ENCODE measurements at places on chromosomes 13 and 19.

- DNase-seq = no peak
Measured at GRCh38 chr13:40221131-40221459, 445.3 kb downstream of the FOXO1 start.

DNA sequence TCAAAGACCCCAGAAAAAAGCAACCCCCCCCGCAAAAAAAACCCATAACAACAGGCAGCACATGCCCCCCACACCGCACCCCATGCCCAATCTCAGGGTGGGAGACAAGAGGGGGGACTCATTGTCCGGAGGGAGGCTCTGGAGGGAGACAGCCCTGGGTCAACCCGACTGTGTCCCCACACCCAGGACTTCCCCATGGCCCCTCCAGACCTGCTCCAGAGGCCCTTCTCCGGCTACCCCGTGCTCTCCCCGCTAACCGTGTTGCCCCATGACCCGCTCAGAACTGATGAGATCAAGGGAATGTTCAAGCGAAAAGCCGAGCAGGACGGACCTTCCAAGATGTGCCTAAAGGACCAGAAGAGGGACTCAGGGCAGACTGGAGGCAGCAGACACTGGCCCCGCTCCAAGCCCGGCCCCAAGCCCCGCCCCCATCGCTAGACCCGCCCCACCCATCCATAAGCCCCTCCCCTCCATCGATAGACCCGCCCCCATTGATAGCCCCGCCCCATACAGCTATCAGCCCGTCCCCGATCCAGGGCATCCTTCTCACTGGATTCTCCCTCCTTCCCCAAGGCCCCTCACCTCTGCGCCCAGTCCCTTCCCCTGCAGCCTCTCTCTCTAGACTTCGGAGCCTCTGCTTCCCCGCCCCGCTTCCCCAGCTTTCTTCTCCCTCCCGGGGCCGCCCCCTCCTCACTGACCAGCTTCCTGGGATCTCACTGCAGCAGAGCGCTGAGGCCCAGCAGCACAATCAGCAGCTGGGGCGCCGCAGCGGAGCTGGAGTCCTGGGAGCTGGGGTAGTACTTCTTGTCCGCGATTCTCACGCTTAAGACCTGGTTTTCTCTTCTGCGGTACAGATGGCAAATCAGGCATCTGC is 2.2 kb downstream of the BST2 start:
- DNase-seq = no peak

- DNase-seq = no peak
Measured at GRCh38 chr13:32259116-32259515, 56.0 kb downstream of the ZAR1L start.

- DNase-seq = no peak
Measured at GRCh38 chr19:56769650-56770049, 70.9 kb downstream of the PEG3 start.

- DNase-seq = no peak
Measured at GRCh38 chr13:38180670-38181069, 169.0 kb upstream of the UFM1 start.

DNA sequence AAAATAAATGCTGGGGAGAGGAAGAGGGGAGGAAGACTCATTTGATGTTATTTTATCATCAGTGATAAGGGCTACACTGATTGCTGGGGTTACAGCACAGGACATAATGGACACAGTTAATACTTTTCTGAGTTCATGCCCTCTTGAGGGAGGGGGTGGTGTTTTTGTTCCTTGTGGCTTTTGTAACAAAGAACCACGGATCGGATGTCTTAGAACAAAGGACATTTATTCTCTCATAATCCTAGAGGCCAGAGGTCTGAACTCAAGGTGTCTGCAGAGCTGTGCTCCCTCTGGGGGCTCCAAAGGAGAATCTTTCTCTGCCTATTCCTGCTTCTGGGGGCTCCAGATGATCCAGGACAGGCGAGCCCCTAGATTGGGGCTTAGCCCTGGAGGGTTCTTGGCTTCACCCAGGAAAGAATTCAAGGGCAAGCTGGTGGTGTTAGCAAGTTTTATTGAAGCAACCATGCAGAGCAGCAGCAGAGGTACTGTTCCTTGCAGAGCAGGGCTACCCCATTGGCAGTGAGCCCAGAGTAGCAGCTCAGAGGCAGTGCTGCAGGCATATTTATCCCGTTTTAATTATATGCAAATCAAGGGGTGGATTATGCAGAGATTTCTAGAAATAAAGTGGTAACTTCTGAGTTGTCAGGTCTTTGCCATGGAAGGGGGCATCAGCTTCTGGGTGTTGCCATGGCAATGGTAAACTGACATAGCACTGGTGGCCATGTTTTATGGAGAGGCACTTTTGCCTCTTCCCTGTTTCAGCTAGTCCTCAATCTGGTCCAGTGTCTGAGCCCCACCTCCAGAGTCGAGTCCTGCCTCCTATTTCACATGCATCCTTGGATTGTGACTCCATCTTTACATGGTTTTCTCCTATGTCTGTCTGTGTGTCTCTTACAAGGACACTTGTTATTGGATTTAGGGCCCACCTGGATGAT is 18.0 kb downstream of the VAV1 start:
- DNase-seq = no peak

DNA sequence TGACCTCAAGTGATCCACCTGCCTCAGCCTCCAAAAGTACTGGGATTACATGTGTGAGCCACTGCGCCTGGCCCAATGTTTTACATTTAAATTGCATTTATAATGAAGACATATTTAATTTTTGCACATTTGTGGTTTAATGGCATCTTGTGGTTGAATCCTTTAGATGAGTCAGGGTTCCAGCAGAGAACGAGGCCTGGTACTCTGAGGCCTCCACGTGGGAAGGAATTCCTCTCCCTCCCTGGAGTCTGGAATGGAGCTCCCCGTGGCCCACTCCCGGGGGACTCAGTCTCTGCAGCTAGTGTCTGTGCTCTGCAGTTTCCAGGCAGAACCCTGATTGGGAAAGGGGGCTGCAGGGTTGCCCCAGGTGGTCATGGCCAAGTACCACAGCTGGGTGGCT is 24.2 kb downstream of the ZFR2 start:
- no peak for DNase-seq

- DNase-seq = no peak
Measured at GRCh38 chr19:34282611-34283519, 28.5 kb downstream of the GARRE1 start.

DNA sequence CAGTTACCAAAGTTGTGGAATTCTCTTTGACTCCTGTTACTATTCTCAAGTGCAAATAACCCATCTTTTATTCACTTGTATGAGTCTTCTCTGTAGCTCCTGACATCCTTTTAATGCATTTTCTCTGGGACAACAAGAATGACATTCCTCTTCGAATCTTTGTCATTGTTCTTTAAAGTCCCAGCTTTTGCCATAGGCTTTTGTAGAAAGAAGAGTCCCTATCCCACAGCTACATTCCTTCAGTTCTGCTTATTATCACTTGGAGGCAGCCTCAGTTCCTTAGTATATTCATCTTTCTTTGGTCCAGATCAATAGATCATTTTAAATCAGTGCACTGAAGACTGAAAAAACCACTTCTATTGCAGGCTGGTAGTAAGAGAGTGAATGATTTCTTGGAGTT is 560.2 kb downstream of the DACH1 start:
- no peak for DNase-seq

DNA sequence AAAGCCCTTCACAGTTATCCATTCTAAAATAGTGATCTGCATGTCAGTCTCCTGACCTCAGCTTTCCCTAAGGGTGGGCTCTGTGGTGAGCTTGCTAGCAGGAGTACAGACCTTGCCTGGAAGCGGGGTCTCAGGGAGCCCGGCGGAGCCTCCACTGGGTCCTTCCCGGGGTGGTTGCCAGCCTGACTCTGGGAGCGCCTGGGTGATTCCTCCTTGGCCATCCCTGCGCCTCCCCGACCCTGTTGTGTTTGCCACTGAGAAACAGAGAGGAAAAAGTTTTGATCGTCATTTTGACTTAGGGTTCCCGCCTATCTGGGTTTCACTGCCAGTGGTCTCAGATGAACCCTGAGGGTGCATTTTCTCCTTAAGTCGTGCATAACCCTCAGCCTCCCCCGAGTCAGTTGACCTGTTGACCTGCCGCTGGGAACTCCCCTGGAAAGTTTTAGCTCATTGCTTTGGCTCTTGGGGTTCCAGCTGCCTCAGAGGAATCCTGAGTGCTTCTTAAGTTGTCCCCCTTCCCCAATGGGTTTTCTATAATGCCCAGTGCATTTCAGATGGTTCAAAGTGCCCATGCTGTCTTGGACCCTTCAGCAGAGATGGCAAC is 117.8 kb downstream of the RAB20 start:
- DNase-seq = no peak

DNA sequence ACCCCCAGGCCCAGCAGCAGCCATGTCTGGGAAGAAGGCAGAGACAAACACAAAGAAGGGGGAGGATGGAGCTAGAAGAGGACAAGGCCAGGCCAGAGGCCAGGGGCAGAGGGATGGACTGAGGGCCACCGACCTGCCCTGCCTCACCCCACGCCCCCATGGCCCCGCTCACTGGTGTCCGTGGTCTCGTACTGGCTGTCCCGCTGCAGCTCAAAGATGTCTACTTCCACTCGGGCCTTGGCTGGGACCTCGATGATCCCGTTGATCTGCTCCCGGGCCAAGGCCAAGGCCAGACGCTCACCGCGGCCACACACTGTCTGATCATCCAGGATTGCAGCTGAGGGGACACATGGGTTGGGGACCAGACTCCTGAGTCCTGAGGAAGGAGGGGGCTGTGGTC is 5.0 kb downstream of the GRIK5 start:
- no peak for DNase-seq

DNA sequence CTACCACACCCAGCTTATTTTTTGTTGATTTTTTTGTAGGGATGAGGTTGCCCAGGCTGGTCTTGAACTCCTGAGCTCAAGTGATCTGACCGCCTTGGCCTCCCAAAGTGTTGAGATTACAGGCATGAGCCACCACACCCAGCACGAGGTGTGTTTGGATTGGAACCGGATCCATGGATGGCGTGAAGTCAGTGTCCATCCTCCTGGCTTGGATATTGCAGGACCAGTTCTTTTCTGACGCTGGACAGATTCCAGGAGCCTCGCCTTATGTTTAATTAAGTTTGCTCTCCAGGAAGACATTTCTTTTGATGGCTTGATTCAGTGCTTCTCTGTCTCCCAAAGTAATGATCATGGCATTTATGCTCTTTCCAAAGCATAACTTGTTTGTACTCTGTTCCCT is 14.4 kb upstream of the RFXAP start:
- DNase-seq = no peak

All from epithelial cell of proximal tubule (primary cell).